Fibroblast of skin of left quadriceps (primary cell): ENCODE measurements at places on chromosomes 2 and 18.

DNA sequence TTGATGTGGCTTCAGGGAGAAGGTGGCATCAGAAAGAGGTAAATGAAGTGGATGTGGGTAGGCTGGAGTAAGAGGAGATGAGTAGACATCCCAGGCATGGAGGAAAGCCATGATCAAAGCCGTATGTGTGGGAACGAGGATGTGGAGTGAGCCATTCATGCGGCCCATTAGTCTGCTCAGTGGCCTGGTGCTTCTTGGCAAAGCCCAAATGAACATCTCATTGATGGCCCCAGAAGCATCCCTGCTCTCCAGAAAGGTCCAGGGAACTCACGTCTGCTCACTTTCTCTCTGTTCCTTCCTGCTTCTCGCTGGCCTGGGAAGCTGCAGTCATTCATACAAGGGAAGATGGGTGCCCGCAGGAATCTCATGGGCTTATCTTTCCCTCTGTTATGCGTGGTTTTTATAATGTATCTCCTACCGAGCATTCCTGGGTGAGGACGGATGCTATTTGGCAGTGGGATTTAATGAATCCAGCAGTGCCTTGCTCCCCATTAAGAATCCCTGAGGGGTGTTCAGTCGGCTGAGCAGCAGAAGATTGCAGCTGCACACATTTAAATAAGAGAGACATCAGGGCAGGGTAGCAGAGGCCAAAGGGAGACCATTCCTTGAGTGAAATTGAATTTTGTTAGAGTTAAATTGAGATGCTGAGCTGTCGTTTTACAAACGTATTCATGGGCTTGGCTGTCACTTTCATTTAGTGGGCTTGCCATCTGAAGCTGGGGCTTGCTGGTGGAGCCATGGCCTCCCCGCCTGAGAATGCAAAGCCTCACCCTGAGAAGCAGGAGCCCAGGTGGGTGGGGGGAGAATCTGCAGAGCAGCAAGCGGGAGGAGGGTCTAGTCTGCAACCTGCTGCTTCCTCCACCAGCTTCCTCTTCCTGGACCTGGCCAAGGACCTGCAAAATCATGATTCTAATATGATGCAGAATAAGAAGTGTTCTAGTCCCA is 64.5 kb downstream of the LYPD1 start:
- no peak for DNase-seq

GRCh38 chr2:240525802-240526201 is 32.0 kb downstream of the ANKMY1 start:
- no peak for DNase-seq

DNA sequence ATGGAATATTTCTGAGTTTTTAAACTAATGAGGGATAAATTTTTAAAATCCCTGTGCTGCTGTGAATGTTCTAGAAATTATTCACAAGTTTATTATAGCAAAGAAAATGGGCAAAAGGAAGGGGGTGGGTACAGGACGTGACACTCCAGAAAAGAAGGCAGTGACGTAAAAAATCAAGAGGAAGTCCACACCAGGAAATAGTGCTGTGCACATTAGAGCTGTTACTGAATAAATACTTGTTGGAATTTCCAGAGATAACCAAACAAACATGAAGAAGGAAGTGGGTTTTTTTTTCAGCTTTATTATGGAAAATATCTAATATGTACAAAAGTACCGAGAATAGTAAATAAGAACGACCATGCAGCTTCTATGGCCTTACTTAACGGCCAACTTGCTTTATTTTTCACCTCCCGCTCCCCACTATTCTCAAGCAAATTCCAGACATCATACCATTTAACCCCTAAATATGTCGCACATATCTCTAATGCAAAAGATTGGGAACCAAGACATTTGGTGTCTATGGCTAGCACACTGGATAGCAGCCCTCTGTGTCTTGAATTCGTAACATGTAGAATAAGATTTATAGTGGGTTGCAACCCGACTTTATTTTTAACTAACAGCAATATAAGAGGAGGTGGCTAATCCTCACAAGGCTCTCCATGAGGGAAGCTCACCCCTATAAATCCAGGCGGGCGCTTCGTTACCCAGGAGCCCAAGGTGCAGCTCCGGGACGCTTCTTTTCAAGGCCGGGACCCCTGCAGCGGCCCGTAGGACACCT is 580 bp upstream of the NDUFV2 start:
- DNase-seq: no peak

DNA sequence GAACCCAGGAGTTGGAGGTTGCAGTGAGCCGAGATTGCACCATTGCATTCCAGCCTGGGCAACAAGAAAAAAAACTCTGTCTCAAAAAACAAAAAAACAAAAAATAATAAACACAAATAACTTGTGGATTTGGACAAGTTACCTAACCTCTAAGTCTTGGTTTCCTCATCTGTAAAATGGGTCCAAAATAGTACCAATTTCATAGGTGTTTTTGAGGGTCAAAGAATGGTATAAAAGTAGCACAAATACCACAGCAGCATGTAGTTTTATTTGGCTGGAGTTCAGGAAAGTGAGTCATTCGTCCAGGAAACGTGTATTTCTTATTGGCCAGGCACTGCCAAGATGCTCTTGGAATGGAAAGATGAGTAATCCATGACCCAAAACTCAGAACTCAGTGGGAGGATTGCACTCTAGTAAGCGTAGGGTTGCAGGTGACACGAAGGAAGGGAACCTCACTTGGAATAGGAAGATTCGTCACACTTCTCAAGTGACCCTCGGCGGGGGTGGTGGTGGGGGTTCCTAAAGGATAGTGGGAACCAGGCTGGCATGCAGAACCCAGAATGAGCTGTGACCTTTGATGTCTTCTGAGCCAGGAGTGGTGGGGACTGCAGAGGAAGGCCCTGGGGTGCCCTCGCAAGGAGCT is 24.4 kb downstream of the GRHL1 start:
- DNase-seq: peak; percentile 87

DNA sequence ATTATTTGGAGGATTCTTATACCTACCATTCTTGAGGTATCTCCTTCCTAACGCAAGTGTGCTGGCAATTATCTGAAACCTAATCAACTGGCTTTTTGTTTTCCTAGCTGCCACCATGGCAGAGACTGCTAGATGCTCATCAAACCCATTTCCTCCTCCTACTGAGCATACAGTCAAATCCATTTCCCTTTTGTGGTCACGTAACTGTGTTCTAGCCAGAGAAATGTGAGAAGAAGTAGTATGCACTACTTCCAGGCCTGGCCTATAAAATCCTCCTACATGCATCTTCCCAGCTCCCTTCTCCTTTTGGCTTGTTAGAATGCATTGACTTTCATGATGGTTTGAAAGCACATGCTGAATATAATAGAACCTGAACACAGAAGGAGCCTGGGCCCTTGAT is 494.1 kb upstream of the MEIS1 start:
- no peak for DNase-seq

DNA sequence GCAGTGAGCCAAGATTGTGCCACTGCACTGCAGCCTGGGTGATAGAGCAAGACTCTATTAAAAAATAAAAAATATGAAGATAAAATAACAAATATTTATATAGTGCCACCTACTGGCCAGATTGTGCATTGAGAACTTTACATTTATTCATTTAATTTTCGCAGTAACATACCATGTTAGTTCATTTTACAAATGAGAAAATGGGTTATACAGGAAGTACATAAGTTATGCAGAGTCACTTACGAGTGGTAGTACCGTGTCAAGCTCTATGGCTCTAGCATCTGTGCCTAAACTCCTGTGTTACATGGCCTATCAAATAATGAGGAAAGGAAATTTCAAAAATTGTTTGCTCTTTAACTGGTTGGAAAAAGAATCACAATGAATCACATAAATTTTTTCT is 27.9 kb downstream of the RIF1 start:
- no peak for DNase-seq

DNA sequence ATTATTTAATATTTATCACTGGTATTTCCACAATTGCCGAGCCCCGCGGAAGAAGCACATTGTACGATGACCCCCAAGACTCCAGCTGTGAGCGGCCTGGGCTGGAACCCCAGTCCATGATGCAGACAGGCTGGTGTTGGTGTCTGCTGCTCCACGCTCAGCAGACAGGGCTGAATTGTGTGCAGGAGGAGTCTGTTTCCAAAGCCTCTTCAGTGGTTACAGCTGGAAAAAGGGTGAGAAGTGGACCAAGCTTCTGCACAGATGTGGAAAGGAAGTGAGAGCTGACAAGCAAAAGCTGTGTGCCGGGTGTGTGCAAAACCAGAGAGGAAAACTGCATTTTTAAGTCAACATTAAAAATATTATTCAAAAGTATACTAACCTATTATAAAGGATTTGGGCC is 500.4 kb downstream of the GALR1 start:
- DNase-seq: no peak

DNA sequence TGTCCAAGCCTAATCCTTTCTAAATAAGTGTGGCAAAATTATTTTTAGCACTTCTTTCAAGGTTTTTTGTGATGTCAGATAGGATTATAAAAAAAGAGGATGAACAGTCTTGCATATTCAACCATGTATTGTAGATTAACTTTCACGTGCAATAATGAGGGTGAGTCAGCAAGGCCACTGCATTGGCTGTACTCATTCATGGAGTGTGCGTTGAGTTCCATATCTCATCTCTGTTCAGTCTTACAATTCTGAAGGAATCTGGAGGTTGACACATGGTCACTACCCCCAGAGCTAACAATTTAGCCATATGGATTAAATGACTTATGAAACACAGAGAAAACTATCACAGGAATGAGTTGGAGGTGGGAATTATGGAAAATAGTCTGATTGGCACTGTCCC is 810.5 kb downstream of the SLC4A3 start:
- DNase-seq: no peak

DNA sequence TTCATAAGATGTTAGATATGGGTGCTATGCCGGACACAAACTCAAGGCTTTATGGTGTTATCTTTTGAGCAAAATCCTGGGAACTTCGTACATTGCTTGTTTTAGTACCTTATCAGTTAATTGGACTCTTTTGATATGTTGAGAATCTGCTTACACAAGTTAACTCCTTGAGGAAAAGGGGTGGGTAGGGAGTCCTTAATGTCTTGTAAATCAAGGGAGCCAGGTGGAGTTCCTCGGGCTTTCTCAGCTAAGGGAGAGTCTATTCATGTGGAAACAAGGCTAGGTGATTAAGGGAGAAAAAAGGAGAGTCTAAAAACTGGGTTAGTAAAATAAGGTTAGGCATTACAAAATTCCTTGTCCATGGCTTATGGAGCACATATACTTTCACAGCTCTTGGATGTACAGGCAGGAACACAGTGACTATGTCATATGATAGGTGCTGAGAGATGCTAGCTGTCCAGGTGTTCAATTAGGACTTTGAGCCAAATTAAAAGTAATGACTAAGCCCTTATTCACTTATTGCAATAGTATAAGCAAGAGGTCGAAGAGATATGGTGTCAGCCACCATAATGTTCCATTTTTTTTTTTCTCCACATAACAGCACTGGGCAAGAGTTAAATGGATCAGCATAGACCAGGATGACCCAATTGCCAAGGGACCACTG is 59.5 kb upstream of the DYNAP start:
- DNase-seq: no peak

- peak; percentile 40 for DNase-seq
Observed at GRCh38 chr2:193963472-193964119, 1693.4 kb upstream of the SLC39A10 start.

GRCh38 chr18:45621061-45621511 is 5.8 kb downstream of the SLC14A2 start:
- peak; percentile 11 for DNase-seq

GRCh38 chr2:133506996-133507395 is 61.3 kb downstream of the NCKAP5 start:
- DNase-seq: no peak

GRCh38 chr18:58671632-58672564 is 633 bp downstream of the MALT1 start:
- no peak for DNase-seq

GRCh38 chr18:59357928-59358327 is 1.1 kb downstream of the LMAN1 start:
- no peak for DNase-seq

DNA sequence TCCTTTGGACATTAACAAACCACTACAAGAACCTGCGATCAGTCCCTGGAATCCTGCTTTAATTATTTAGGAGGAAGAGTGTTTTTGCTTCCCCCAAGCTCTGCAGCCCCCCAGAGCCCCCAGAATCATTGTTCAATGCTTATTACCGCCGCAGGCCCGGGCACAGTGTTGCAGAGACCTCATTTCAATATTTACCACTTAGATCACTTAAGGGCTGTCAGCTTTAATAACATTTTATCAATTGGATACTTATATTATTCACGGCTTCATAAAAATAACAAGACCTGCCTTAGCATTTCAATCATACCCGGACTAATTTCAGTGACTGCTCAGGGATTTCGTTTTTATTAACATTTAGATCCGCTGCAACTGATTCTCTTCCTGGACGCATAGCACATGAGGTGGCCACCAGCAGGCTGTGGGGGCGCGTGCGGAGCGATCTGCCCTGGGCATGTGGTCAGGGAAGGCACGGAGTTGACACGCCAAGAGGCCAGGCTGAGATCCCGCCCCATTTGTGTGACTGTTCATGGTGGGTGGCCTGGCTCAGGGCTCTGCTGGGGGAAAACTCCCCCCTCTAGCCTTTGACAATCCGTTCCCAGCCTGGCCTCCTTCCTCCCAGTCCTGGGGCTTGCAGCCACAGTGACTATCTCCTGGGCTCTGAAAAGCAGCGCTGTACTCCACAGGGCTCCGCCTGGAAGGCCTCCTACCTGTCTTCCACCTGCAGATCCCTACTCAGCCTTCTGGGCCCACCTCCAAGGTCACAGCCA is 267.6 kb downstream of the SRBD1 start:
- no peak for DNase-seq

- DNase-seq: no peak
Observed at GRCh38 chr2:150876251-150876950, 385.3 kb downstream of the RBM43 start.

DNA sequence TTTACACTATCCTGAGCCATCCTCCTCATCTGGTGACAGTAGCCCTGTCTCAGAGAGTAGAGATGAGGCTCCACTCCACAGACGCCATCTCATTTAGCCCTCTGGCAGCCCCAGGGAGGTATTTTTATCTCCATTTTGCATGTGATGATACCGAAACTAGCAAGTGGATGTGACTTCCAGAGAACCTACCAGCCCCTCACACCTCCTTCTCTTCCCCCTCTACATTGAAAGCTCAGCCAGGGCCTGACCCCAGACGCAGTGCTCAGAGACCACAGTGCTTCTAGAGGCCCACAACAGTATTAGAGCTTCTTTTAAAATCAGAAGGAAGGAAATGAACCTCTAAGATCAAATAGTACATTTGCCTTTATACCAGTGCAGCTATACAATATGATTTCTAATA is 8.3 kb downstream of the GYPC start:
- no peak for DNase-seq

DNA sequence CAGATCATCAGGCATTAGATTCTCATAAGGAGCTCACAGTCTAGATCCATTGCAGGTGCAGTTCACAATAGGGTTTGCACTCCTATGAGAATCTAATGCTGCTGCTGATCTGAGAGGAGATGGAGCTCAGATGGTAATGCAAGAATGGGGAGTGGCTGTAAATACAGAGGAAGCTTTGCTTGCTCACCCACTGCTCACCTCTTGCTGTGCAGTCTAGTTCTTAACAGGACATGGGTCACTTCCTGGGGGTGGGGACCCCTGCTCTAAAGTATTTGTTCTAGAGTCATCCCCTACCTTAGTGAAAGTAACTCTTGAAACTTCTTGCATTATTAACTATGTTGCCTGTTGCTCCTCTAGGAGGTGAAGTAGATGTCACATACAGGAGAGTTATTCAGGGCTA is 171.3 kb upstream of the PARD3B start:
- no peak for DNase-seq
